Bronchial epithelial cell (primary cell): ENCODE measurements at places on chromosomes 16 and 17. TPM values are rescaled to one million over a fixed set of nuclear protein-coding genes. Genes with fewer than 3 reads are reported as not detected.

DNA sequence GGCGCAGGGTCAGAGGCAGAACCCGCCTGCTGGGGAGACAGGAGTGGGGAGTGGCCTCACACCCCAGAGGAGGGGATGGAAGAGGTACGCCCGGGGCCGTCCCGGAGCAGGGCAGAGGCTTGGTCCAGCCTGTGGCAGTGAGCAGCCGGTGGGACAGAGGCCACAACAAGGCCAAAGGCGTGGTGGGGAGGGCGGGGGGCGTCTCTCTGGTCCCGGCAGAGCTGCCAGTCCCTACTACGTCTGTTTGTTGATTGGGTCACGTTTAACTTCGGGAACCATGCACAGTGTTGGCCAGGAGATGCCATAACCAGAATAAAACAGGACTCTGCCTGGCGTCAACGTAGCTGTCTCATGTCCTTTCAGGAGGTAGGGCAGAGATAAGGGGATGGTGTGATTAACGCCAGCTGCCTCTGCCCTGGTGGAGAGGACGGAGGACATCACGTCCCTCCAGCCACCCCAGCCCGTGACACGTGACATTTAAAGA is 192.8 kb downstream of the BANP start:
- no peak for DNase-seq

TEN1 gene
- 19.6 and 24.5 TPM in 2 replicates for total RNA-seq

DNA sequence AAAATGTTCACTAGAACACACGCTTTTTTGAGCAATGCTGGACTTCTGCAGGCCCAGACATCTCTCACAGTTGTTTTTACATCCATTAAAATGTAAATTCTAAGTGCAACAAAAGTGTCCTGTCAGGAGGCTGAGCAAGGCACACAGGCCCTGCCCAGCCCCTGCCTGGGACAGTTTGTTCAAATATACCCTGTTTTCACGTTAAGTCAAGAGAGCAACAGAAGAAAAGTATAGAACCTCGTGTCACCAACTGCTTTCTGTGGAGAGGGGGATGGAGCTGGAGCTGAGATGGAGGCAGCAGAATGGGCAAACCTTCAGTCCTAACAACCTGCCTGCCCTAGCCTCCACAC is 4.3 kb upstream of the HOXB2 start:
- DNase-seq, result no peak

DNA sequence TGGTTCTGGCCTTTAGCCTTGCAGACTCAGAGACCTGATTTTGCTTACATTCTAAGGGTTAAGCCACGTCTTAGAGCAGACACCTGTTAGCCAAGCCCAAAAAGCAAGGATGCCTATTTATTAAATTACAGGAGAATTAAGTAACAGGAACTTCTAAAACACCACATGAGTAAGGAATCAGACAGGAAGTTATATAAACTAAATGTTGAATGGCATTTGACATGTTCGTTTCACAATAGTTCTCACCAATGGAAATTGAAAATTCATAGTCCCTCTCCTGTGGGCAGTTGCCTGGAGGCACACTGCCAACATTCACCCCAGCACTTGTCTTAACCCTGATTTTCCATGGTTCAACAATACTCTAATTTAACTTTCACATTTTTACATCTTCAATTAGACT is 9.0 kb downstream of the KRTAP9-7 start:
- DNase-seq, result peak; percentile 28

GRCh38 chr17:65515959-65516948 is 45.2 kb downstream of the AXIN2 start:
- DNase-seq, result no peak

DNA sequence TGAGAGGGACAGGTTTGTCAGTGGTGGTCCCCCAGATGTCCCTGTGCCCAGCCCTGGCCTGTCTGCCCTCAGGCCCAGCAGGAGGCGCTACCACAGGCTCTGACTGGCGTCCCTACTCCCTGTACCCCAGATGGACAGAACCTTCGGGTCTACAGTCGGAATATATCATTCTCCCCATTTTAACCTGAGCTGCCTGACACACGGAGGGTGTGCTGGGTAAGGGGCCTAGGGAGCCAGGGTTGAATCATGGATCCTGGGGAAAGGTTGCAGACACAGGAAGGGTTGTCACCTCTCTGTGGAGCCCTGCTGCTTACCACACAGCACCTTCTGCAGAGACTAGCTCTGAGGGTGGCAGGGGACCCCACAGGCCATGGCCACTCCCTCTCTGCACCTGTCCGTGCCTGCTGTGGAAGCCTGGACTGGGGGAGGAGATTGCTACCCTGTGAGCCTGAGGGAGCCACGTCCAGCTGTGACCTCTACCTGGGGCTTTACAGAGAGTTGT is 162.2 kb upstream of the ZNF267 start:
- DNase-seq, result no peak

- DNase-seq, result no peak
Observed at GRCh38 chr17:40553694-40554534, 11.4 kb downstream of the CCR7 start.

DNA sequence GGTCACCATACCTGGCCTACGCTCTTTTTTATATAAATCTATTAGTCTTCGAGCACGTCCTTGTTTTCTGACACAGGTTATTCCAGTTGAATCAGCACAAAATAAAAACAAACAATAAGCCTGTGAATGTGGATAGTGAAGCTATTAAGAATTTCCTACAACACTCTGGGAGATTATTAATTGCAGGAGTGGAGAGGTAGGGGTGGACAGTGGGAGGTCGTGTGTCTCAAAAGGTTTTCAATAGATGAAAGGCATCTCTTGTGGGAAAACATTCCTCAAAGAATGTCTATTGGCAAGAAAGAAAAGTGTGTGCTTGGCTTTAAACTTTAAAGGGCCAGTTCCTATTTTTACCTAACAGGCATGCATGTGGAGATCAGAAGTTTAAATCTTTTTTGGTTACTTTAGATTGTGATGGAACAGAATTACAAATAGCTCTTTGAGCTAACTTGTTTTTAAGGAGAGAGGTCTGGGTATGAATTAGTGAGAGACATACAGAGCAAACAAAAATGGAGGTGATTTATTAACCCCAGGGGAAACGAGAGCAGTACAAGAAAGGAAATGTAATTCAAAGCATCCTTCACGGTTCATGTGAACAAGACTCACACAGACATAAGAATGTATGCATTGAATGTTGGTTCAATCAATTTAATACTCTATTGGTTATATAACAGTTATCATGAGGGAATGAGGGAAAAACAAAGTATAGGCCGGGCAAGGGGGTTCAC is 9.0 kb downstream of the SMYD4 start:
- DNase-seq, result no peak

DNA sequence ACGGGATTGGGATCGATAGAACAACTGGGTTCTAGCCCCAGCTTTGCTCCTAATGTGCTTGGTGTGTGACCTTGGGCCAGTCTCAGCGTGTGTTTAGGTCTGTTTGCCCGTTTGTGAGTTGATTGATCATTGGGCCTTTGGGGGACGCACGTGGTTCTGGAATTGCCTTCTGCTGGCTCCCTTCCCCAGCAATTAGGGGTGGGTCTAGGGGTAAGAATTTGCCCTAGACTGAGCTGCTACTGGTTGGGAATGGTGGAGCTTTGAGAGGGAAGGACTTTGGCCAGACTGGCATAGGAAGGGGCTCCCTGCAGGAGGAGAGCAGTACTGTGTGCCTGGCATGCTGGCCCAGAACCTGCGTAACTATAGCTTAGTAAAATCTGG is 1.5 kb downstream of the SPNS2 start:
- DNase-seq, result no peak

DNA sequence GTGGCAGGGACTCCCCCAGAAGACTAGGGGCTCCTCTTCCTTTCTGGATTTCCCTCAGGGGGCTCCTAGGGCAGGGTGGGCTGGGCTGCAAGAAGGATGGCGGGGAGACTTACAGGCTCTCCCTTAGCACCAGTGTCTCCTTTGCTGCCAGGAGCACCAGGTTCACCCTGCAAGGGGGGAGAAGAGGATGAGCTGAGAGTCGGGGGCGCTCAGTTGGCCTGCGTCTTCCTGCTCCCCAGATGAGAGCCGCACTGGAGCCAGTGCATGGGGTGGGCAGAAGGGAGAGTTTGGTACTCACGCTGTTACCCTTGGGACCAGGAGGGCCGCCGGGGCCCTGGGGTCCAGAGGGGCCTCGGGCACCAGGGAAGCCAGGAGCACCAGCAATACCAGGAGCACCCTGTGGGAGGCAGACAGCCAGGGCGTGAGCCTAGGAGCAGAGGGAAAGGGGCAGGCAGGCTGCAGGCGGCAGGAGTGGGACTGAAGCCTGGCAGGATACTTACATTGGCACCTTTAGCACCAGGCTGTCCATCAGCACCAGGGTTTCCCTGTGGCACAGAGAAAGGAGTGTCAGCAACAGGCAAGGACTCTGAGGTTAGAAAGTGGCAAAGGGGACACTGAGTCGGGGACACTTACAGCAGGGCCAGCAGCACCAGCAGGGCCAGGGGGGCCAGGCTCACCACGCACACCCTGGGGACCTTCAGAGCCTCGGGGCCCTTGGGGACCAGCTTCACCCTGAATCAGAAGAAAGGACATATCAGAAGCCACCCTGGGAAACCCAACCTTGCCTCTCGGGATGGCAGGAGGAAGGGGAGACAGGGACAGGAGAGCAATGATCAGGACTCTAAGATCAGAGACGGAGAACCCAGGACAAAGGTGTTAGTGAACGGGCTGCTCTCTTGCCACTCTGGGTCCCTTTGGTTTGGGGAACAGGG is 6.2 kb downstream of the COL1A1 start:
- no peak for DNase-seq

- no peak for DNase-seq
Observed at GRCh38 chr16:48173889-48174288, 18.1 kb upstream of the ABCC12 start.

DNA sequence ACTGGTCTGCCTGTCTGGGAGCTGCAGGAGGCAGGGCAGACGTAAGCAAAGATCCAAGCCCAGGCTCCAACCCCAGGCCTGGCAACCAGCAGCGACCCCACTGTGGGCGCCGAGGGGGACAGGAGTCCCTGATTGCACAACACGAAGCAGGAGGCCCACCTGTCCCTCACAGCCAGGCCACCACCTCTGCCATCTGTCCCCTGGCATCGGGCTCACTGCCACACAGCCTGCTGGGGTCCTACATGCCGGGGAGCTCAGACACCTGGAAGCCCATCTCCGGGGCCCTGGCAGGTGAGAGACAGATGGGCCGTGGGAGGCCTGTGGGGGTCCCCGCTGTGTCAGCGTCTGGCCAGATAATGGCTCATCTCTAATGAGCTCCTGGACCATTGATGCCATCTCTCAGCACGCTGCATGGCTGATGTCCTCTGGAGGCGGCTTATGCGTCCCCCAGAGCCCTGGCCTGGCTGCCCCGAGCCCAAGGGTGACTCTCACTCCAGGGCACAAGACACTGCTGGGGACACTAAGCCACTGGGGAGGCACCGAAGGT is 11.3 kb upstream of the RASD1 start:
- no peak for DNase-seq

GRCh38 chr16:22235839-22236745 is 30.0 kb downstream of the EEF2K start:
- DNase-seq, result peak; percentile 32

DNA sequence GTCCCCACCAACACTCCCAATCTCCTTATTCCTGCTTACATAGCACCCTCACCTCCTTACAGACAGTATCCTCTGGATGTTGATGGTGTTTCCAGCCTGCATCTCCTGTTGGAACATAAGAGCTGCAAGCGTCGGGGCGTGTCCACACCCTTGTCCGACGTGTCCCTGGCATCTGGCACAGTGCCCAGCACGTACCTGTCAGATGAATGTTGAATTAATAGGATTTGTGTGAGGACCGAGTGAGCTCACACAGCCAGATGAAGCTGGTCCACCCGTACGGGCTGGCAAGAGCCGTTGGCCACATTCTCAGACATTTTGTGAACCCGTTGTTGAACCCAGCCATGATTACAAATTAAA is 12.2 kb upstream of the CBX4 start:
- peak; percentile 86 for DNase-seq

CCL8 gene
- not detected in 2 replicates for total RNA-seq

- DNase-seq, result peak; percentile 99
Observed at GRCh38 chr16:68636064-68636560, 9.0 kb upstream of the CDH3 start.

DNA sequence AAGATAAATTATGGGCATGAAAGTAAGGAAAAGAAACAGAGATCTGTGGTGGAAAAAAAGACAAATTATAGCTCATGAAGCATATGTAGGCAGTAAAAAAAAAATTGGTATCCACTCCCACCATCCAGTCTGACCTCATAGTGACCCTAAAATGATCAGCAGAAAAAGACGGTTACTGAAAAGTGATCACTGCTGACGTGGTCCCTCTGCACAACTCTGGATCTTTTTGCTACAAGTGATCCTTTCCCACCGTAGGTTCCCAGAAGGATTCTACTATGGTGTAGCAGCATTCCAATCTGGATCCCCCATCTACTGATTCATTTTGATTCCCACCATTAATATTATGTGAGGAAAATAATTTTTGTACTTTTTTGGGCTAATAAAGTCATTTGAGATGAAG is 10.9 kb upstream of the CHST6 start:
- DNase-seq, result no peak

DNA sequence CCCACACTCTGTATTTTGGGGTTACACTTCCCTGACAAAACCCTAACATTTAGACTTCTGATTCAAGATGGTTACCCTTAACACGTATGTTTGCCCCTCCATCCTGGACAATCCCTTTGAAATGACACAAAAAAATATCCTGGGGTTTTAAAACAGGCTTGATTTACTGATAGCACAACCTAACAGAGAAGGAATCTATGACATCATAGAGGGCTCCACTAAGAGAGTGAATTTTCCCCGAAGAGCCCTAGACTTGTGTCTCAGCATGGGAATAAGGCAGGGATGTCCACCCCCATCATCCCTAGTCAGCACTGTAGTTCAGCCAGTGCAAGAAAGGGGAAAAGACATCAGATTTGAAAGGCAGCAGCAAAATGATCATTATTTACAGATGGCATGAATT is 15.8 kb upstream of the SRCIN1 start:
- DNase-seq, result no peak

DNA sequence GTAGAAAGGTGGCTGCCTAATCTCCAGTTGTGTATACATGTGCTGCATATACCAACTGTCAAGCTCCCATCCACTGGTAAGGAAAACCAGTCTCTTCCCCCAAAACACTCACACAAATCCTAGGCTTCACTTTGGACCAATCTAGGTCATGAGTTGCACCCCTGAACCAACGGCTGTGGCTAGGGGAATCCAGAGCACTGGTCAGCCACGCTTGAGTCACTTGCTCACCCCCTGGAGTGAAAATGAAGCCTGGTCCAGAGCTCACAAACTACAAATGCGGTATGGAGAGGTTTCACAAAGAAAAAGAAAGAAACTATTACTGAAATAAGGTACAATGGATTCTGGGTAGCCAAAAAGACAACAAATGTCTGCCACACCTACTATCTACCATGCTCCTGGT is 66.1 kb upstream of the NLK start:
- no peak for DNase-seq

DNA sequence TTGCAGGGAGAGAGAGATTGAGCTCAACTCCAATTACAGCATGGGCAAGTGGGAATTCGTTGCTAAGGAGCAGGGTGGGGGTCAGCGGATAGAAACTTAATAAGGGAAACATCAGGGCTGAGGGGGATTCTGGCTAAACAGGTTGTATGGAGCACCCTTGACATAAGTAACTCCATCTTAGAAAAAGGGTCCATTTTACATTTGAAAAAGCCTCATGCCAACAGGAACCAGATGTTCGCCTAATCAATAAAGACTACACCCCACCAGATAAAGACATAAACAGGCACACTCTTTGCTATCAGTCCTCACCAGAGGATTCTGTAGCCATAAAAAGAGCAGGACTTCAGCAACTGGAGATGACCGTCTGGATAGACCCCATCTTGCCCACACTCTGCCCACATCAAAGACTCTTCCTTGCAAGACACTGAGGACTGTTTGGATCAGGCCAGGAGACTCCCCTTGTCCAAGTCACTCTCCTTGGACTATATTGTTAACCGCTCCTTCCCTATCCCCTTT is 1.6 kb upstream of the LRRC75A start:
- DNase-seq, result no peak

- DNase-seq, result no peak
Observed at GRCh38 chr16:55690841-55691240, 35.1 kb downstream of the SLC6A2 start.
